M059J (cell line): ENCODE measurements at places on chromosomes 6 and 20. TPM values are rescaled to one million over a fixed set of nuclear protein-coding genes. Genes with fewer than 3 reads are reported as not detected.

UBD gene
- 0.17 TPM in 1 of 2 replicates, not detected in the other for total RNA-seq

FOXQ1 gene
- not detected in 2 replicates for total RNA-seq

RTEL1 gene
- 4.0 and 9.9 TPM in 2 replicates for total RNA-seq

SCUBE3 gene
- total RNA-seq, result 0.12 TPM in 1 of 2 replicates, not detected in the other

SERINC3 gene
- 116 and 136 TPM in 2 replicates for total RNA-seq

PSORS1C2 gene
- total RNA-seq, result not detected in 2 replicates

CFB gene
- total RNA-seq, result 7.8 and 8.4 TPM in 2 replicates

CHRNA4 gene
- total RNA-seq, result not detected in 2 replicates

PPIL6 gene
- total RNA-seq, result 2.1 and 9.6 TPM in 2 replicates

OXT gene
- total RNA-seq, result not detected in 2 replicates

LY6G5B gene
- 0.10 and 1.1 TPM in 2 replicates for total RNA-seq
